Umbilical cord (tissue), 2 donors: ENCODE measurements at places on chromosomes 7 and 10. TPM values are rescaled to one million over a fixed set of nuclear protein-coding genes. Genes with fewer than 3 reads are reported as not detected.

The SLC26A3 gene
- total RNA-seq, result 6.3 TPM

The NRCAM gene
- total RNA-seq, result 8.9 TPM

The KIAA1549 gene
- 3.4 TPM for total RNA-seq

The SLC26A5 gene
- total RNA-seq, result not detected

The PDE1C gene
- total RNA-seq, result 25.8 TPM

The MYH16 gene
- not detected for total RNA-seq

The WDR91 gene
- 50.1 TPM for total RNA-seq

The NACAD gene
- total RNA-seq, result 1.4 TPM

The NEUROD6 gene
- 0.96 TPM for total RNA-seq

The PGAM1 gene
- total RNA-seq, result 165 TPM

The HACD1 gene
- total RNA-seq, result 47.2 TPM

The CYP2C8 gene
- 5.1 TPM for total RNA-seq
